Stimulated activated CD8-positive, alpha-beta memory T cell treated with anti-CD3 and anti-CD28 coated beads, Interleukin-4, amount 100 ng/mL, for 1 hour (primary cell): ENCODE measurements at places on chromosomes 11 and 22.

DNA sequence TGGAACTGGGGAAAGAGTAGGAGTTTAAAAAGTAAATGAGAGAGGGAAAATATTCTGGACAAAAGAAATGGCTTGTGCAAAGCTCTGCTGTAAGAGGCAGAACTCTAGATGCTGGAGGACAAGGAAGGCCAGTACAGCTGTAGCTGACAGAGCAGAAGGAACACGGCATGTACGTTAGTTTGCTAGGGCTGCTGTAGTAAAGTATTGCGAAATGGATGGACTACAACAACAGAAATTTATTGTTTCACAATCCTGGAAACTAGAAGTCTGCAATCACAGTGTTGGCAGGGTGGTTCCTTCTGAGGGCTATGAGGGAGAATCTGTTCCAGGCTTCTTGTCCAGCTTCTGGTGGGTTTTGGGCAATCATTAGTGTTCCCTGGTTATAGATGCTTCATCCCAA lies 454.4 kb downstream of the NTM start:
- no peak for DNase-seq

DNA sequence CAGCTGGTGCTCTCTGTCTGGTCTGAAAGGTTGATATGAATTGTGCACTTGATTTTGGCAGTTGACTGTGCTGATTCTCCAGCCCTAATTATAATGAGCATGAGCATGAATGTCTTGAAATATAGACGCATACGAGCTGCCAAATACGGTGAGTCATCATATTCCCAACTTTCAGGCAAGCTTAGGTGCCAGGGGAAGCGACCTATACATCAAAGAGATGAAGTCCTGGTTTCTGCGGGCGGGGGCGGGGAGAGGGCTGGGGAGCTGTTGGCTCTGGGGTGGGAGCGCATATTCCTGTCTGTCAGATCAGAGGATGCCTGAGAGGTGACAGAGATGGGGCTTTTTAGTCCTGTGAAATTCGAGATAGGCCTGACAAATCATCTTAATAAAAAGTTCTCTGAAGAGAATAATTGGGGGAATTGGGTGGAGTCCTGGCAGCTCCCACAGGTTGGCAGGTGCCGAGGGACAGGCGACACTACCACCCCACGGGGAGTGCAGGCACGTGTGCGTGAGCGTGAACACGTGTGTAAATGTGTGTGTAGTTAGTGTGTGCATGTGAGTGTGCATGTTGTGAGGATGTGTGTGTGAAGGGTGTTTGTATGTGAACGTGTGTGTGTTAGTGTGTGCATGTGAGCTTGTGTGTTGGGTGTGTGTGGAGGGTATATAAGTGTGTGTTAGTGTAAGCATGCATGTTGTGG lies 865.3 kb downstream of the TBC1D22A start:
- DNase-seq = no peak

- DNase-seq = no peak
Observed at GRCh38 chr11:81190546-81190945, 1543.1 kb downstream of the FAM181B start.

GRCh38 chr11:111135778-111136570 lies 109.6 kb upstream of the POU2AF2 start:
- no peak for DNase-seq

DNA sequence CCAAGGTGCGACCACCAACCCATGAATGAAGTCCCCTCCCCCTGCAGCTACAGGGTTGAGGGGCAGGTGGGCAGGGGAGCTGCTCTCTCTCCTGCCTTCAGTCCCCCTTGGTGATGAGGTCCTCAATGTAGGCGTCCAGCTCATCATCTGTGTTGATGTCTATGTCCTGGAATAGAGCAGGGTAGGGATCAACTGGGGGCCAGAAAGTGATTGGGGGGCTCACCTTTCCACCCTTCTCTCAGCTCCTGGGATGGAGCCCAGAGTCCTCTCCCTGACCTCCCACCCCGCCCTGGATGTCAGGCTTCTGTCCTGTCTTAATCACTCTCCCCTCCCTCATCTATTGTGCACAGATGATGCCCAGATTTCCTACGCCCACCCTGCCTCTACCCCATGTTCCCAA lies 41.9 kb downstream of the MORC2 start:
- no peak for DNase-seq

DNA sequence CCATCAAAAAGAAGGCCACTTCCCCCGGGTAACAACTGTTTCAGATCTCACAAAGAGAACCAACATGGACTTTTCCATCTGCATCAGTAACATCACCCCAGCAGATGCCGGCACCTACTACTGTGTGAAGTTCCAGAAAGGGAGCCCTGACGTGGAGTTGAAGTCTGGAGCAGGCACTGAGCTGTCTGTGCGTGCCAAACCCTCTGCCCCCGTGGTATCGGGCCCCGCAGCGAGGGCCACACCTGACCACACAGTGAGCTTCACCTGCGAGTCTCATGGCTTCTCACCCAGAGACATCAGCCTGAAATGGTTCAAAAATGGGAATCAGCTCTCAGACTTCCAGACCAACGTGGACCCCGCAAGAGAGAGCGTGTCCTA lies 3.7 kb downstream of the SEC14L6 start:
- no peak for DNase-seq

DNA sequence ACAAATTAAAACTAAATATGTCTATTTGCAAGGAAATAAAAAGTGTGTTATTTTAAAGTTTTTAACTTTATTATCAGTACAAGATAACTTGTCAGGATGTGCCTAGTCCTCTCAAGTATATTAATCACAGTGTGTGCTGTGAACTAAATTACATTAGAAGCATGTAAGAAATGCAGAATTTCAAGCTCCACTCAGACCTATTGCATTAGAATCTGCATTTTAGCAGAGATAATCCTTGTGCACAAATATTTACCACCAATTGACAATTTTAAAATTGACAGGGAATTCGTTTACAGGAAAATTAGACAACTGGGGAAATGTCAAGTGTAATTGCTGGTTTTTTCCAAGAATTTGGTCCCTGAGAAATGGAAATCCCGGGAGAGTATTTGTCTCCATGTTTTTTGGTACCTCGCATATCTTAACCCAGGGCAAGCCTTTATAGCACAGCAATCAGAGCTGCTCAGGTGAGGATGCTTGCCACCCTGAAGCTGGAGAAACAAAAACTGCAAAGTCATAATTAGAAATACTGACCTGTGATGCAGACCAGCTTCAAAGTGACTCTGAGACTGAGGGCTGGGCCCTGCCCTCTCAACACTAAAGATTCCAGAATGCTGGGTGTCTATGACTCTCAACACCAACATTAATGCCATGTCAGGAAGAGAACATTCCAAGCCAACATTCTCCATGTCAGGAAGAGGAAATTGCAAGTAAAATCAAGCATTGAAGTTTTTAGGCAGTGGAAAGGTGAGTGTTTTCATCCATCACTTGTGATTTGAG lies at the start of gene OR8G1:
OR8G1 (plus strand) TSS at position 475 of the 777 bp plus-strand sequence. CDS start 8,581 bp downstream, outside the sequence.
- DNase-seq = no peak

DNA sequence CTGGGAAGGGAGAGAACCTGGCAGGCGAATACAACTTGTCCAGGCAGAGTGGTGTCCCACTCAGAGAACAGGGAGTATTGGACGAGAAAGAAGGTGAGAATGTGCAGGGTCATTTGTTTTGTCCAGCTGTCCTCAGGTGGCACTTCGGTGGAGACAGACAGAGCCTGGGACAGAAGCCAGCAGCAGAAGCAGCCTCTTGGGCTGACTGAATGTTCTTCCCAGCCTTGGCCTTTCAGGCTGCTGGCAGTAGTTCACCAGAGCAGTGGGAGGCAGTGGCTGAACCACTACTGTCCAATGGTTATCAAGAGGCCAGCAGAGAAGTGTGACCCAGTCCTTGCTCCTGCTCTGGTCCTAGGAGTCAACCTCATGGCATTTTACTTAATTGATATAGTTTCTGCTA lies 331.1 kb upstream of the NARS2 start:
- DNase-seq = no peak

GRCh38 chr22:36360871-36361383 lies 26.8 kb downstream of the MYH9 start:
- DNase-seq = no peak

- no peak for DNase-seq
Observed at GRCh38 chr11:133636711-133637355, 104.5 kb upstream of the OPCML start.

DNA sequence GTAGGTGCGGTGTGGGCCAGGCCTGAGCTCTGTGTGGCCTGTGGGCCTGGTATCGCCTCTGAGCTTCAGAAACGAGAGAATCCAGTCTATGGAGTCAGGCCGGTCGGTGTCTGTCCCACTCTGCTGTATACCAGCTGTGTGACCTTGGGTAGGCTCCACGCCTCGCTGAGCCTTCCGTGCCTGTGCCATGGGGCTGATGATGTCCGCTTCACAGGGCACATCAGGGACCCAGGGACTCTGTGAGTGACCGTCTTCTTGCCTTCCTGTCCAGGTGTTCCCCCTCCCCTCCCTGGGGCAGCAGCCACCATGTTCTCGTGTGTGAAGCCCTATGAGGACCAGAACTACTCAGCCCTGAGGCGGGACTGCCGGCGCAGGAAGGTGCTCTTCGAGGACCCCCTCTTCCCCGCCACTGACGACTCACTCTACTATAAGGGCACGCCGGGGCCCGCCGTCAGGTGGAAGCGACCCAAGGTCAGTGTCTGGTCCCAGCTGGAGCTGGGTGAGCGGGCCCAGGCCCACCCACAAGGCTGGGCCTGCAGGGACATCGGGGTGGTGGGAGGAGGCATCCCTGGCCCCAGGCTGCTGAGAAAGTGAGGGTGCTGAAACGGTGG lies 17.9 kb downstream of the CAPN5 start:
- DNase-seq = no peak

- no peak for DNase-seq
Observed at GRCh38 chr22:41908411-41909309, 6.2 kb downstream of the SHISA8 start.

GRCh38 chr11:73330569-73331093 lies 22.6 kb downstream of the ARHGEF17 start:
- no peak for DNase-seq

DNA sequence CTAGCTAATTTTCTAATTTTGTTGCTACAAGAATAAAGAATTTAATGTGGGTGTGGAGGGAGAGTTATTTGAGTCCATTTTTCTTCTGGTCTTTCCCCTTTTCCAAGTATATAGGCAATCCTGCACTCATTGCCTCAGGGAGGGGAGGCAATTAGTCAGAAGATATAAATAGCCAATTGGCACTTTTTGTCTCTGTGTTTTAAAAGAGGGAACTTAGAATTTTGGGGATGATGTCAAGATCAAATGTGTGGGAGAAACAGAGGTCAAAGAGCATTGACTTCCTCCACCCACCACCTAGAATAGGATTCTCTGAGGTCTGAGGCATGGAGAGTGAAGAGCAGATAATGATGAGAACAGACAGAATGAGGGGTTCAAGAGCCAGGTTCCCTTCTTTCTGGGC lies 120.3 kb upstream of the ZC3H12C start:
- DNase-seq = no peak

DNA sequence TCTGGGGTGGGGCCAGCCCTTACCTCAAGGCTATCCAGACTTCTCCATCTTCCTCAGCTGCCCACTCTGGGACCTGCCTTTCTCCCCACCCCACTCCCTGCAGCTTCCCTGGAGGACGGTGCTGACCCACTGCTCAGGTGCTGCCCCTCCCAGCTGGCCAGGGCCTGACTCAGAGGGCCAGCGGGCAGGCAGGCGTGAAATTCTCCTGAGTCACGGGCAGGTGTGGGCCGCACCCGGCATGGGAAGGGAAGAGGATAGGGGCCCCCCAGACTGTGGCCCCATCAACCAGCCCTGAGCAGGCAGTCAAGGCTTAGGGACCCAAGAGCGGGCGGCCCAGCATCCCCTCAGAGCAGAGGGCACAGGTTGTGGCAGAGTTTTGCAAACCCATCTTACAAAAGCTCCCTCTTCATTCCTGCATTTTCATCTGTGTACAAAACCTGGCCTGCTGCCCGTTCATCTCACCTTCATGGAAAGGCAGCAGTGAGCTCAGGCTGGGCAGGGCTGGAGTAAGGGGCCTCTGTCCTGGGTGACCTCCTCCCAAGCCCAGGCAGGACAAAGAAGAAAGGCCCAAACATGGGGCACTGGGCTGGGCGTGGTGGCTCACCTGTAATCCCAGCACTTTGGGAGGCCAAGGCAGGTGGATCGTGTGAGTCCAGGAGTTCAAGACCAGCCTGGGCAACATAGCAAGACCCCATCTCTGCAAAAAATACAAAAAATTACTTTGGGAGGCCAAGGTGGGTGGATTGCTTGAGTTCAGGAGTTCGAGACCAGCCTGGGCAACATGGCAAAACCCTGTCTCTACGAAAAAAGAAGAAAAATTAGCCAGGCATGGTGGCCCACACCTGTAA lies 6.1 kb downstream of the RHOD start:
- no peak for DNase-seq

- no peak for DNase-seq
Observed at GRCh38 chr22:50620593-50621355, 7.2 kb downstream of the ARSA start.

GRCh38 chr22:48104766-48105165 lies 1342.3 kb downstream of the TBC1D22A start:
- DNase-seq = no peak

- no peak for DNase-seq
Observed at GRCh38 chr11:107567739-107568335, 2.3 kb upstream of the ALKBH8 start.

DNA sequence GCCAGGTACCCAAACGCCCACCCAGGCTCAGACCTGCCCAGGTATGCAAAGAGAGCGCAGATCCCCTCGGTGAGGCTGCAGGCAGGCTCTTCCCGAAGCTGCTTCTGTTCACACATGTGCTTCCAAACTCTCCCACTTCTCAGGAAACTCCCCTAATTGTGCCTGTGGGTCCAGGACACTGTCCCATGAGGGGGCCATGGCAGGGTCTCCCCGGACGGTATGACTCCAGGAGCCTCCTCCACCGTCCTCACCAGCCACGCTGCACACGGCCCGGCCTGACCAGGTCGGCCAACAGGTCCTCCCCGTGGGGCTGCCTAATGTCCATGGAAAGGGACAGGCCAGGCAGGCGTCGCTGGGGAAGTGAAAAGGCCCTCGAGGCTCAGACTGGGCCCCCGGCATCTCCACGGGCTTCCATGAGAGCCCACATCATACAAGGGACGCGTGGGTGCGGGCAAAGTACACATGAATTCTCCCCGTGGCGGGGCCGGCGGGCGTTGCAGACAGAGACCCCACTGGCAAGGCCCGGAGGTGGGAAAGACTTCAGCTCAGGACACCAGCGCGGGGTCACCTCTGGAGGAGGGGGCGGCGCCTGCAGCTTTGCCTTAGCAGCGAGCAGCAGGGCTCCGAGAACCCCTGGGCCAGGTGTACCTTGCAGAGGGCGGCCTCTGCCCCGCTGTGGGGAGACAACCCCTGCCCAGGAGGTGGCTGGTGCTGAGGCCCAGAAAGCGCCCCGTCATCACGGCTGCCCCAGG lies 526.1 kb downstream of the BRD1 start:
- no peak for DNase-seq

DNA sequence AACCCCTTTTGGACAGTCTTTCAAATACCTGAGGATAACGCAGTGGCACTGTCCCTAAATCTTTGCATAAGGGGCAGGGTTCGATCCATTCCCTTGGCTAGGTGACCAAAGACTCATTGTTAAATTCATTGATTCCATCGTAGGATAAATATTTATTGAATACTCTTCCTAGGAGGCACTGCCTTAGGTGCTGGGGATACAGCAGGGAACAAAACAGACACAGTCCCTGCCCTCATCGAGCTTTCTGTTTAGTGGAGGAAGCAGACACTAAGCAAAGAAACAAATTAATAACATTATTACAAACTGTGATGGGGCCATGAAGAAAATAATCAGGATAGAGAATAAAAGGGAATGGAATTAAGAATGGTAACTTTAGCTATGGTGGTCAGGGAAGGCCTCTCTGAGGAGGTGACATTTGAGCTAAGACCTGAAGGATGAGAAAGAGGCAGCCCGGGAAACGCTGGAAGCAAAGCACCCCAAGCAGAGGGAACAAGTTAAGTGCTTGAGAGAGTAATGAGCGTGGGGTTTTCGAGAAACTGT lies 689 bp downstream of the B3GAT3 start:
- no peak for DNase-seq
